NCI-H774 (cell line): ENCODE measurements at places on chromosomes 5 and 9.

DNA sequence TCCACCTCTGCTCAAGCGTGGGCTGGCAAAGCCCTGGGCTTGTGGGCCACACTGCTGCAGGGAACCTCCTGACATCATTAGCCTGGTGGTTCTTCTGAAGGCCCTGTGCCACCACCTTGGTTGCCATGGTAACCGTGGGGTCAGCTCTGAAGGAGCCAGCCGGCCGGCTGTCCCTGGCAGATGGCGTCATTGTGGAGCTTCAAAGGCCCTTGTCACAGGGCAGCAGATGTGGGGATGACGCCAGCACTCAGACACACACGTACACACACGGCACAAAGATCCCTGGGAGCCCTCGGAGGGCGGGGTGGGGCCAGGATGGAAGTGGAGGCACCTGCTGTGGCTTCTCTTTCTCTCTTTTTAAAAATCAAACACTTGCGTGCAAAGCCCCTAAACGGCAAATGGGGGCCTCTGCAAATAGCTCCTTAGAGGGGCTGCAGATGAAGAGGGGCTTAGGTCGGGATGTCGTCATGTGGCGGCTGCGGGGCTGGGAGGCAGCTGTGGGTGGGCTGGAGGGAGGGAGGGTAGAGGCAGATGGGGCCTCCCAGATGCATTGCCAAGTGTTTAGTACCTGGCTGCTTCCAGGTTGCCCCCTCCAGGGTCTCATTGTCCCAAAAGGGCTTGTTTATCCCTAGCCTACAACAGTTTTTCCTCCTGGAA lies 19.5 kb upstream of the RPL26L1 start:
- DNase-seq = peak; percentile 35

- DNase-seq = no peak
Measured at GRCh38 chr5:76612942-76613341, 10.3 kb downstream of the F2RL2 start.

DNA sequence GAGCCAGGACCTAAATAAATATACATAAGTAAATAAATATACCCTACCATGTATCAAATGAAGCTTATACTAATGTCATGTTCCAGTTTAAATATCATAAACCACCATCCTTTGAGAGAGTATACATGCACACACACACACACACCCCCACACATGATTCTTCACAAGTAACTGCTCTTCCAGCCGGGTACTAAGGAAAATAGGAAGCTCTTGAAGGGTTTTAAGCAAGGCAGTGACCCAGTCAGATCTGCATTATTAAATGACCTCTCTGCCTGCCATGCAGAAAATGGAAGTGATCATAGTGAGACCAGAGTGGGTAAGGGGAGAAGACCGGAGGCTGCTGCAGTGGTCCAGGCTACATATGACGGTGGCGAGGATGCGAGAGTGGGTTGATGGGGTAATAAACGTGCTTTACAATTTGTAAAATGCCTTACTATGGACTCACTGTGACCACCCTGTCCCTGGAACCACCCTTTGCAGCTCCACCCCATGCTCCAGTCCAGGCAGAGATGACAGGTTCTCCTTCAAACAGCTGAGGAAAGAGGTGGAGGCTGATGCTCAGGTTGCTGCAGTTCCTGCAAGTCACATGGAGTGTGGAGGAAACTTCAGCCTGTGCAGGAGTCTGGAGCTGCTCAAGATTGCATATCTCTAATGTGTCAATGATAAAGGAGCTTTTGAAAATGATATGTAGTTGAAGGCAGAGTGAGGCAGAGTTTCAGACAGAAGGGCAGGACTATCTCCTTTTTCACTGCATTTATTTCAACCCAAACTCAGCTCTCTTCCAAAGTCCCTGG lies 38.8 kb upstream of the NDFIP1 start:
- DNase-seq = no peak

- DNase-seq = no peak
Measured at GRCh38 chr5:160233215-160233614, 3.9 kb downstream of the FABP6 start.

- peak; percentile 49 for DNase-seq
Measured at GRCh38 chr9:126690431-126691051, 76.8 kb downstream of the LMX1B start.

- no peak for DNase-seq
Measured at GRCh38 chr5:144504929-144505577, 334.4 kb downstream of the KCTD16 start.

GRCh38 chr9:69645488-69645887 lies 26.7 kb downstream of the APBA1 start:
- peak; percentile 91 for DNase-seq

DNA sequence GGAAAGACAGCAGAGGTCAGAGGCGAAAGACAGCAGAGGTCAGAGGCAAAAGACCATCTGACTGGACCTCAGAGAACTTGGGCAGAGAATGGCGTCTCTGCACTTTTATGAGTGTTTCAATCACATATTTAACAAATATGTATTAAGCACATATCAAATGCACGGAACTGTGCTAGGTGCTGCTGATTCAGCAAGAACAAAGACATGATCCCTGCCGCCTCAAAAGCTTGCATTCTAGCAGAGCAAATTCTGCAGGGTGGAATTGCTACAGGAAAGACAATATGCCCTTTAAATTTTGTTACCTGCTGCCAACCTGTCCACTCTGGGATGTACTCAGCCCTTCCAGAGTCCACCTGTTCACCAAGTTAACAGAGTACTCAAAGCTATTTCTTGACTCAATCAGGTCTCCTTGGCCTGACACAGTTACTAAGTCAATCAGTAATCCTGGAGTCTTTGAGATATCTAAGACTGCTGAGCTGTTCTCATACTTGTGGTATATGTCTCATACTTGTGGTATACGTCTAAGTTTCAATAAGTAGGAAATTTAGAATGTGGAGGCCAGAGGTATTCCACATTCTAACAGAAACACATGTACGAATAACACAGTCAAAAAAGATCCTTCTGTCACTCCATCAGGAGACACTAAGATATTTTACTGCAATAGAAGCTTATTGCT lies 131.8 kb downstream of the GNAQ start:
- DNase-seq = no peak

- no peak for DNase-seq
Measured at GRCh38 chr5:11363631-11364178, 540.5 kb downstream of the CTNND2 start.

GRCh38 chr5:95670568-95670967 lies 12.2 kb downstream of the SPATA9 start:
- DNase-seq = no peak

GRCh38 chr5:108720391-108720790 lies 27.3 kb upstream of the FER start:
- DNase-seq = no peak

DNA sequence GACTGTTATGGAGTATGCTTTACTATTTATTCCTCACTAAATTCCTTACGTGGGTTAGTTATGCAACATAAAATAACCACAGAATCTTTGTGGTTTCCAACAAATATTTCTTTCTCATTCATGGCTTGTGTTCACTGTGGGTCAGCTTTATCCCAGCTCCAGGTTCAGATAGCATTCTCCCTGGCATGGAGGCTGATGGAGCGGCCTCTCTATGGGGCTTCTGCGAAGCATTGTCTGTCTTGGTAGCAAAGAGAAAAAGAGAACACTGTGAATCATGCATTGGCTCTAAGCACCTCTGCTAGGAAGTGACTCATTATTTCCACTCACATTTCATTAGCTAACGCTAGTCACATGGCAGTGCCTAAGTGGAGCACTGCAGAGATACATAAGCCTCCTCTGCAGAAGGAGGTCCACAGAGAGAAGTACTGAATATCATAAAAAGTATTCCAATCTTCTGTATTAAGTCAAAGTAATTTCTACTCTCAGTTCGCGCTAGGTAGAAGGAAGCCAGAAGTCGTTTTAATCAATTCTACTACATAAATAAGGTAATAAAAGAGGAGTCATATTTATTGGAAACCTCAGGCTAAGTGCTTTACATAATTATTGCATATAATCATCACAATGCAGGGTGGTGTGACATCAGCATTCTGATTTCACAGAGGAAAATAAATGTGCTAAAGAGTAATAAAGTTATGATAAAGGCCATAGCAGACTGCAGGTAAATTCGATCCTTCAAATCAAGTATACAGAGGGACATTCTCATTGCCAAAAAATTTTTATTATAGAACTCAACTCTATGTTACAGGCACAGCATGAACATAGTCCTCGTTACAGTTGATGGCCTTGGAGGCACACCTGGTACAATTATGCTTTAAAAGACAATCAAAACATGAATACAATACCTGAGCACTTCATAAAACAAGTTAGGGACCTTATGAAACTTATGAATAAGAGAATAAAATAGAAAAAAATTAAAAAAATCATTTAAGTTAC lies 531.1 kb downstream of the CETN3 start:
- no peak for DNase-seq

DNA sequence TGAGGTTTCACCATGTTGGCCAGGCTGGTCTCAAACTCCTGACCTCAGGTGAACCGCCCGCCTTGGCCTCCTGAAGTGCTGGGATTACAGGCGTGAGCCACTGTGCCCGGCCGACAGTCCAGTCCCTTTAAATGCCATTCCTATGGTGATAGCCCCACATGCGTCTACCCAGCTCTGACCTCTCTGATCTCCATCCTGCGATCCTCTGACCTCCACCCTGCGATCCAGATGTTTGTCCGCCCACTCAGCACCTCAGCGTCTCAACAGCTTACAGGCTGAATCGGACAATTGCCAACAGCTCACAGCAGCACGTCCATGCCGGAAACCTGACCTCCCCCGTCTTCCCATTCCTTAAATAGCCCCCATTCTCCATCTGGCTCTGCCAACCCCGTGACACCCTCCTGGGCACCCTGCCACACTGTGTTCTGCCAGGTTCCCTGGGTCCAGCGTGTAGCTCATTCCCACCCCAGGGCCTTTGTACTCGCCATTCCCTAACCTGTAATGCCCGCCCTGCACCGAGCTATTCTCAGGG lies 44.0 kb upstream of the RNU6ATAC start:
- no peak for DNase-seq

DNA sequence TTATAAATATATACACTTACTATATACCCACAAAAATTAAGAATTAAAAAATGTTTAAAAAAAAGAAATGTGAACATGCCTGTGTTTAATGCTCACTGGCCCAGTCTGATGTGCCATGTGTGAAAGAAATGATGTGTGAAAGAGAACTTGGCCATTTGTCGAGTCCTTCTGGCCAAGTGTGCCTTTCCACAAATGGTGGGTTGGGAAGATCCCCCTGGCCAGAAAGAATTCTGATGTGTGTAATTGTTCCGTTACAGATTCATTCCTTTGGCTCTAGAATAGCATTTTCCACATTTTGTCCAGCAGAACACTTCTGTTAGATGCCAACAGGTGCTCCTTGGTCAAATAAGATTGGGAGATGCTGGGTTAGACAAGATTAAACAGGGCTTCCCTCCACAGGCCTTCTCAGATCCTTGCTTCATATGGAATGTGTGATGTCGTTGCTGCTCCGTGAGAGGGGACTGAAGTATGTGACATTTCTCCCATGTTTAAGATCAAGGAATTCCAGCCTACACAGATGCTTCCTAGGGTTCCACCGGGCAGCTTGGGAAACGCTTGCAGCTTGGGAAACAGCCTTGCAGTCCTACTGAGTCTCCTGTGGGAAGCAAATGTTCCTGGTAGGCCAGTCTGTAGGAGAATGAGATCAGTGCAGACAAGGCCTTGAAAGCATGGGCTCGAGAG lies 32.1 kb downstream of the GDNF start:
- no peak for DNase-seq

GRCh38 chr5:51345106-51345505 lies 38.1 kb upstream of the ISL1 start:
- no peak for DNase-seq

GRCh38 chr5:140113180-140113698 lies 670 bp upstream of the PURA start:
- no peak for DNase-seq

DNA sequence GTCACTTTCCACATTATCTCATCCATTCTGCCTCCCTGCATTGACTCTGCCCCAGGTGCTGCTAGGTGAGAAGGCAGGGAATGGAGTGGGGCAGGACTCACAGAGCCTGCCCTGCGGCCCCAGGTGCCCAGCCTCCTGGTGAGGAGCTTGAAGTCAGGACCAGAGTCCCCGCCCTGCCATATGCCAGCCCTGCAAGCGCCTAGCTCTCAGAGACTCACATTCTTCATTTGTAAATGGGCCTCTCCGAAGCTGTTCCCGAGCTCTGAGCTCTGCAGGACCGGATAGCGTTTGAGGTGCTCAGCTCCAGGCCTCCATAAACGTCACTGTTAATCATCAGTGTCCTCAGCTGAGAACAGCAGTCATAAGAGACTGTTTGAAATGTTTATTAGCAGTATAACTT lies 75.1 kb upstream of the STXBP1 start:
- DNase-seq = no peak

- no peak for DNase-seq
Measured at GRCh38 chr5:143019614-143020515, 249.7 kb downstream of the ARHGAP26 start.

DNA sequence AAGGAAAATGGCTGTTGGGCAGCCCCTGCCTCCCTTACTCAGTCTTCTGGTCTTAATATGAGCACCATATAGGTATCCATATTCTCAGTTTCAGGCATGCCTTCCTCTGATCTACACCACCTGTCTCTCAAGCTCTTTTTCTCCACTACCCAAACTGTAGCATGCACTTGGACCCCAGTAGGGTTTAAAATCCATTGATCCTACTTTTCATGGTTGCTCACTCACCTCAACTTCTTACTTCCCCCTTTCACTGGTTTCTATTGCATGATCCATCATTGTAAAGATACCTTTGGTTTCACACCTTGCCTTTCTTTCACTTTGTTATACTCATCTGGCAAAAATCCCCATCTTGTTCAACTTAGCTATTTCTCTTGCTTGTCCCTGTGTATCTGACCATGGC lies 159.4 kb downstream of the KDM4C start:
- no peak for DNase-seq

DNA sequence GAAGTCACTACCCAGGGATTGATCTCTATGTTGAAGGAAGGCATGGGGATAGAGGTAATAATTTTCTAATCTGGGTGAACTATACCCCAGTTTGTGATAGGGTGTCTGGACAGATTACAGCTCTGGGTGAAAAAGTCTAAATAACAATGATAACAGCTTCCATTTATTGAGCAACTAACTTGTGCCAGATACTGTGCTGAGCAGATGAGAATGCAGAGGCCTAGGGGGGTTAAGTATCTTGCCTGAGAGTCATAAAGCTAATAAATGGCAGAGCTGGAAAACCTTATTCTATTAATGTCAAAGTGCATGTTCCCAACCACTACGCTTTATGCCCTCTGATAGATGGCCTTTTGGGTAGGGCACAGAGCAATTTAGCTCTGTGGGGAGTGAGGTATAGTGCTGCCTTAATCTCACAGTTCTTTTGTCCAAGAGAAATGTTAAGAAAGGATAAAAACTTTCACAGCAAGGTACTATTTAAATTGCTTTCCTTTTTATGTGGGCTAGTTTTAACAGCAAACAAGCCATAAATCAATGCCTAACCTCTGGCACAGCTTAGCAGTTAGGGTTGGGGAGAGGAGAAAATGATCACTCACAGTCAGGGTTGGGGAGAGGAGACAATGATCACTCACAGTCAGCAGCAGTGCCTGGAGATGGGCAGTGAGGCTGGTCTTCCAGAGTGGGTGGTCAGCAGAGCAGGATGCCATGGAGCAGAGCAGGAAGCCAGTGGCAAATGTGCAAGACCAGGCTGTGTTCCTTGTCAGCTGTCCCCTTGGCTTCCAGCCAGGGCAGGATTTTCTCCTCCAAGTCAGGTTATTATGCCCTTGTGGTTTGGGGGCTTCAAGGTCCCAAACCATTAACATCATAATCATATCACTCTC lies 187.0 kb downstream of the CARTPT start:
- peak; percentile 47 for DNase-seq
